ENCODE measurements at places on chromosomes 12 and 14.
A peak's percentile ranks its signal among the peaks of the same experiment; 100 is the strongest.

DNA sequence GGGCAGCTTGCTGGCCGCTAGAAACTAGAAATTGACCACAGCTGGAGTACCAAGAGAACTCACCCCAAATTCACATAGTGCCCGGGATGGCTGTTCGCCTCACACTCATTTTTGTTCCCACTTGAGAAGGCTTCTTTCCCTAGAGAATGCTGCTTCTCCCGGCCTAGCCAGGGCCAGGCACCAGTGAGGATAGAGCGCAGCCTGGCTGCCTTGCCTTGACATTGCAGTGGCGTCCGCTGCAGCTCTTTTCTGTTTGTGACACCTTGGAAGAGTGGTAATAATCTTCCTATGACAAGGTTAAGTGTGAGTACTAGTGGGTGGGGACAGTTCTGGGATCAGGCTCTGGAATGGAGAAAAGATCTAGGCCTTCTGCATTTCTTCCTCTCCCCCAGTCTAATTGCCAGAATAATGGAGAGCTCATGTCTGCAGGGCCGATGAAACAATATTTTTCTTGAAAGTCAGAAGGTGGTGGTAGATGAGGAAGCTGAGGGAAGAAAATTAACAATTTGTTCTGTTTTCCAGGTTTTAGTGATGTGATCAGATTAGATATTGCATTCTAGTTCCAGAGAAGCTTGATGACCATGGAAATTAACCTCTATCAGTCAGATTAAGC, 3.7 kb downstream of the TMEM253 start:
- peak; percentile 63 for DNase-seq

DNA sequence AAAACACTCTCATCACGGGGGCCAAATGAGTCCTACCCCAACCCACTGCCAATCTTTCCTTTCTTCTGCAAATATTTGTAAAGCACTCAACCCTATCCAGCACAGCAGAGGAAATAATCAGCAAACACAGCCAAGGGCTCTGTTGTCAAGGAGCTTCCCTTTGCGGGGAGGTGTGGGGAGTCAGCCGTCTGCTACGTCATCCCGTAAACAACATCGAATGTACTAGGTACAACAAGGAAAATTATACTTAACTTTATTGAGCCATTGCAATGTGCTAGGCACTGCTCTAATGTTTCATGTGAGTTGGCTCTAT, 22.8 kb downstream of the TMEM63C start:
- DNase-seq, result no peak

DNA sequence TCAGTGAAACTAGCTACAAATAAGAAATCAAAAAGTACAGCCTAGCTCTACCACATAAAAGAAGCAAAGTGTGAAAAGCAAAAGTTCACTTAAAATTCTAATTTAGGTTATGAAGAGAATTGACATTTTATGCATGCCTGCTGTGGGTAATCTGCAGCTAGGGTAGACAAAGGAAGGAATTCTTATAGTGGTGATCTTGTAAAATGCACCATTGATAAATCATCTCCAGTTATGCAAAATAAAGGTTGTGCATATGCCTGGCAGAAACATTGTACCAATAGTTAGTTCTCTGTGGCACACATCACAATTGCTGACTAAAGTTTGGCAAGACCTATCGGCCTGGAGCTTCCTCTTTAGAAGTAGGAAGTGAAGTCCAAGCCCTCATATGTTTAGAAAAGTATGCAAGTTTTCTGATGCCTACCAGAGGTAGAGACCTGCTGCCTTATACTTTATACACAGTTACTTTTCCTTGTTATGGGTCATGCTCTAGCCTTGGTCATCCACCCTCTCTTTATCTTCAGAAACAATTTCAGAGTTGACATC, 78.3 kb downstream of the TSHR start:
- DNase-seq, result no peak

- DNase-seq, result no peak
These were observed 21.8 kb upstream of the DDHD1 start for GRCh38 chr14:53174918-53175317.

GRCh38 chr14:72554994-72555608, 338.8 kb downstream of the DPF3 start:
- DNase-seq, result no peak

DNA sequence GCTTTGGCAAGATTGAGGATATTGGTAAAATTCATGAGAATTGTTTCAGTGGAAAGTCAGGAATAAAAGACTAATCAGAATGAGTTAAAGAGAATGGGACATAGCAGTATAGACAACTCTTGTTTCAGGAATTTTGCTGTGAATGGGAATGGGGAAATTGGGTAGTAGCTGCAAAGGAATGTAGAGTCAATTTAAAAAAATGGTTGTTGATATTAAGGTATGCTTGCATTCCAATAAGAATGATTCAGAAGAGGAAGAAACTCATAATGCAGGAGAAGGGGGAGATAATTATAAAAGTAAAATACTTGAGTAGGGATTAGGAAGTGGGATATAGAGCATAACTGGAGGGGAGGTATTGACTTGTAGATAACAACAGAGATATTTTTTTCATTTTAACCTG, 40.7 kb downstream of the MNAT1 start:
- DNase-seq, result no peak

DNA sequence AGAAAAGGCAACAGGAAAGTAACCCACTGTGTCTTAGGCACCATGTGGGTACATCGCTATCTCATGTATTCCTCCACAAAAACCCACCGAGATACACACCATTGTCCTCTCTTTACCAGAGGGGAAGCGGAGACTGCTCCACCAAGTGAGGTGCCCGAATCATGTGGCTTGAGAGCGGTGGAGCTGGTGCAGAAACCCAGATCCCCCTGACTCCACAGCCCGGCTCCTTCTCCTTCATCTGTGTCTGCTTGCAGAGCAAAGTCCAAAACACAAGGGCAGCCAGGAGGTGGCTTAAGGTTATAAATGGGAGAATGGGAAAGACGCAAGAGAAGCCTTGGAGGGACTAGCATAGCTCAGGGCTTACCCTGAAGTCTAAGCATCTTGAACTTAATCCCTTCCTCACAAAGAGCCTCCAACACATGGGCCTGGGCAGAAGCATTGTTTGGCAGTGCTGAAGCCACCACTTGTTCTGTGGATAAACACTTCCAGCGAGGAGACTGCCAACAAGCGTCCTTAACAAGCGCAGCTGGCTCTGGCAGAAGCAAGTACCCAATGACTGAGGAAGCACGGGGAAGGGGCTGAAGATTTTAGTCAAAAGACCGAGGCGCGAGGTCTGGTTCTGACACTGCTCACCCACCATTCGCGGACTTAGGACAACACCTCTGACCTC, 83.0 kb downstream of the TTC7B start:
- no peak for DNase-seq

DNA sequence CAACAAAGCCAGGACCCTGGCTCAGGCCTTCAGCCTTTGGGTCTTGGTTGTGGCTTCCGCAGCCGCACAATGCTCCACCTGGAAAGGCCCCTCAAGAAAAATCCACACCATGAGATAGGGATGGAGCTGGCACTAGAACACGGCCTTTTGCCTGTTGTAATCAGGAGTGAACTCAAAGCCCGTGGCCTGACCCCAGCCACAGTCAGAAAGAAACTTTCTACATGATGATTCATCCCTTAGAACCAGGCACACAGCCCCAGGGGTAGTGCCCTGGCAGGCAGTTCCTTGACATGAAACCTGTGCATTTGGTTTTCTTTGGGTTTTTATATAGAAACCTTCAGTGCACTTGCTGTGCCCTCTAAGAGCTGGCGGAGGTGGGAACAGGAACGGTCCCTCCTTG, 5.1 kb downstream of the CLMN start:
- DNase-seq, result peak; percentile 33

- no peak for DNase-seq
These were observed 312.4 kb upstream of the PRKD1 start for GRCh38 chr14:30240018-30240417.

DNA sequence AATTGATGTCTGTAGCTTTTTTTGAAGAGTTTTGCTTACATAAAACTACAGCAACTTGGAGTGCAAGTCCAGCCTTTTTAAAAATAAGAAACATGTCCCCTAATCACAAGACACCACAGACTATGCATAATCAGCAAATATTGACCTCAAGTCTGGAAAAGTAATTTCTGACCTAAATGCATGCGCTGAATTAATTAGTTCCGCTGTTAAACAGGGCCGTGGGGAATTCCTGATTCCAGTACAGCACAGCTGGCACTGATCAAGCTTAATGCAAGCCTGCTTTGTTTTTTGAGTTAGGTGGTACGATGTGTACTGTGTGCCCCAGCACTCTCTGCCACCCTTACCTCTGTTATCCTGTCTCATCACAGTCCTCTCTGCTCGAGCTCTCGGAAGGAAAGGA, 9.2 kb downstream of the MLH3 start:
- no peak for DNase-seq

DNA sequence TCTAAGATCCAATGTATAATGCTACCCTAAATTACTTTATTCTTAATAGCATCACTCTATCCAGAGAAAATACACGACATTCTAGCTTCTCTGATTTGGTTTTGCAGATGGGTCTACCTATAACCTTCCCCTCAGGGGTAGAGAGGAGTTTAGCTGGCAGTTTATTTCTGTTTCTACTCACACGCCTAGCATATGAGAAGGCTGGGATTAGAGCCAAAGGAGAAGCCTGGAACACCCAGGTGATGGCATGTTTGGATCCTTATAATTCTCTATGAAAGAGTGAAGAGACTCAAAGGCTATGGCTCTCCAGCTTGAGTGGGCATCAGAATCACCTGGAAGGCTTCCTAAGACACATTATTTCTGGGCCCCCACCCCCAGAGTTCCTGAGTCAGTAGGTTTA, 131.3 kb downstream of the IGF1 start:
- no peak for DNase-seq

- DNase-seq, result no peak
These were observed 33.0 kb upstream of the ULK1 start for GRCh38 chr12:131861261-131862083.

GRCh38 chr12:78916845-78917480, 52.4 kb downstream of the SYT1 start:
- DNase-seq, result no peak

DNA sequence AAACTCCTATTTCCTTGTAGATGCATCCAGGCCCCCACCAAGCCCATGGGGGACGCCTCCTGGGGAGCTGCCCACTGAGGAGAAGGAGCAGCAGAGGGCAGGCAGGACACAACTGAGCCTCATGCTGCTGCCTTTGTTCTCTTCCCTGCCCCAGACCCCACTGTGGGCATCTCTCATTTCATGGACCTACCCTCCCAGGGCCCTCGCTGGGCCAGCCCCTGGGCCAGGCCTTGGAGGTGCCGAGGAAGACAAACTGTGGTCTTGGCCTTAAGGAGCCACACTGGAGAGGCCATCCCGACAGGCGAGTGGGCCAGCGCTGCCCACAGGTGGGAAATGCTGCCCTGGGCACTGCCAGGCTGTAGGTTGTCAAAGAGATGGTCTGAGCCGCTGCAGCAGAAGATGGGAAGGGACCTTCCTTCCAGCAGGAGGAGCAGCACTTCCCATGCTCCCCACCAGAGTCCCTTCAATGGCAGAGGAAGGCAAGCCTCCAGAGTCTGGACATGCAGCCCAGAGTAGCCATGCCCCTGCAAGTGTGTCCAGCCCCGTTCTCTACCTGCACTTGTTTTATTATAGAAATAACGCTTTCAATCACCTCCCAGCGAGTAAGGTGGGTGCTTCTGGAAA, 147.4 kb downstream of the BCL11B start:
- DNase-seq, result no peak

DNA sequence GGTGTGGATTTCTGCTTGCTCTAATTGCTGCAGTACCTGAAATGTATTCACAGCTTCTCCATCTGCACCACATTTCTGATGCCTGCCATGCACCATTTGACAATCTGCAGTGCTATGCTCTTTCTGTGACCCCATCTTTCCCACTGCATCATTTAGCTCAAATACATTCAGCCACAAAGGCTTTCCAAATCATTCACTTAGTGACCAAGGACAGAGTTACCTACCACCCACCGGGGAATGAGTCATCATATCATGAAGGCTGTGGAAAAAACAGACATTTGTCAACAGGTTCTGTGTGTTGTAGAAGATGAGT, 465.5 kb upstream of the ATP2B1 start:
- no peak for DNase-seq

DNA sequence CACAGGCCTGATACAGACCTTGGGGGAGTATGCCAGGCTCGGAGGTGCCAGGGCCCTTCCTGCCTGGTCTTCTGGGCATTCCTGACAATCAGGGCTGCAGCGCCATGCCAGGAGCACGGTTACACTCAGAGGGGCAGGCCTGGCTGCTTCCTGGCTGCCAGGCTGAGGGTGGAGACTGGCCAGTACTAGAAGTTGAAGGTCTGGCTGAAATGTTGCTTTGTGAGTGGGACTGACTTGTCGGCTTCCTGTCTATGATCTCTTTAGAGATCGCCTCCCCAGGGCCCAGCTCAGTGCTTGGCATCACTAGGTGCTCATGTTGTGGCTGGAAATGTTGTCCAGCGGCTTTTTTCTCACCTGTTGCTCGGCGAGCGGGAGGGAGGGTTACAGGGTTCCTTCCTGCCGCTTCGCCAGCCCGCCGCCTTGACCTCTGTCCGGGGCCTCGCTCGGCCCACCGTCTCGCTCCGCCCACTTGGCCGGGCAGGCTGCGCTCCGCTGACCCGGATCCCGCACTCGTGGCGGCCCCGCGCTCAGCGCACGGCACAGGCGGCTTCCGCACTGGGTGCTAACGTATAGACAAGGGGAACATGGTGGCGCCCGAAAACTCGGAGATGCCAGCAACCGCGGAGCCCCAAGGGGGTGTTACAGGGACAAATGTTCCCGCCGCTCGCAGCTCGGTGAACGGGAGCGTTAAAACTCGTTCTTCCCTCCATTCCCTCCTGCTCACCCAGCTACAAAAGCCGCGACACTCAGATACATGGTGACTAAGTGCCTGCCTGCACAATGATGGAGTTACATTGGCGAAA, 32.6 kb downstream of the PAPLN start:
- no peak for DNase-seq

- no peak for DNase-seq
These were observed 250.8 kb downstream of the EGLN3 start for GRCh38 chr14:33700052-33700451.

GRCh38 chr14:62943202-62943601, 102.1 kb downstream of the KCNH5 start:
- DNase-seq, result no peak

- no peak for DNase-seq
These were observed 509.9 kb downstream of the DIO2 start for GRCh38 chr14:79701371-79701770.

DNA sequence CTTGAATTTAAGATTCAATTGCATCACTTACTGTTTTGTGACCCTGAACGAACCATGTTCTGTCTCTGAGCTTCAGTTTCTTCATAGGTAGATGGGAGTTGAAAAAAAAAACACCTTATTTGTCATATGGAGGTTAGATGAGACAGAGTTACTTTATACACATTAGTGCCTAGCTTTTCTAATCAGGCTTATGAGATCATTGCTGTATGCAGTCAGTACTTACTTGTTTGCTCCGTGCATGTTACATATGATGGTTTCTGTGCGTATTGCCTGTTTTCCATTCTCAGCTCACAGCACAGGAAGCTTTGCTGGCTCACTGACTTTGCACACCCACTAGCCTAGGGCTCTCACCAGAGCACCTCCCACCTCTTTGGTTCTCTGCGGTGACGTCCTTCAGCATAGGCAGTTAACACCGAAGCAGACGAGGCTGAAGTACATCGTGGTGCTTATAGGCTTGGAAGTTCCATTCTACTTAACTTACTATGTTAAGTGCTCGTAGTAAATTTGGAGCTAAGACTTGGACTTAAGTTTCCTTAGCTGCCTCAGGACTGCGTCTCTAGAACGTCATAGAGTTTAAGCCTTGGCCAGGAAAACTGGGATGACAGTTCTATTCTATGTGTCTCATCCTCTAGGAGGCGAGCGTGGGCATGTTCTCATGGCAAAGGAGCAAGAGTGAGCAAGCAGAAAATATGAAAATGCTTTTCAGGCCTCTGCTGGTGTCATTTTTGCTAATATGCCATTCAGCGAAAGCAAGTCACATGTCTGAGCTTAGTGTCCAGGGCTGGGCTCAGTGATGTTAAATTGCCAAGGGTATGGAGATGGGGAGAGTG, 57.3 kb downstream of the NRXN3 start:
- no peak for DNase-seq

- DNase-seq, result no peak
These were observed 79.1 kb upstream of the EEA1 start for GRCh38 chr12:93008044-93008778.

All from CD4-positive, alpha-beta T cell treated with Interleukin-15 for 1 hour (primary cell).